Stimulated activated CD4-positive, alpha-beta T cell treated with anti-CD3 and anti-CD28 coated beads, Interleukin-15, amount 100 ng/mL, for 1 hour (primary cell): ENCODE measurements at places on chromosomes 3 and 15.
A peak's percentile ranks its signal among the peaks of the same experiment; 100 is the strongest.

DNA sequence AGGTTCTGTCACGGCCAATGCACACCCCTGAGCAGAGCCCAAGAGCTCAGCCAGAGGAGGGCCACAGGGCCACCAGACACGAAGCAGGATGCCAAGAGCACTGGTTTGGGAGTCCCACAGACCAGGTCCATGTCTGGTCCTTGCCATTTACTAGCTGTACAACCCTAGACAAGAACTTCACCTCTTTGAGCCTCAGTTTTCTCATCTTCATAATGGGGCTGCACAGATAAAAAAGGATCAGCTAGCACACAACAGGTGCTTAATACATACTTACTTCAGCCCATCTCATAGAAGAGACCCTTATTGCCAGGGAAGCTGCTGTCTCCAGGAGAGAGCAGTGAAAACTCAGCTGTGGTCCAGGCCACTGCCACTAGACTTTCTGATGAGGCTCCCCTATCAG is 152.0 kb downstream of the NUP210 start:
- DNase-seq, result no peak

- DNase-seq, result peak; percentile 57
These were observed 59.7 kb downstream of the RAP2B start for GRCh38 chr3:153221748-153222162.

DNA sequence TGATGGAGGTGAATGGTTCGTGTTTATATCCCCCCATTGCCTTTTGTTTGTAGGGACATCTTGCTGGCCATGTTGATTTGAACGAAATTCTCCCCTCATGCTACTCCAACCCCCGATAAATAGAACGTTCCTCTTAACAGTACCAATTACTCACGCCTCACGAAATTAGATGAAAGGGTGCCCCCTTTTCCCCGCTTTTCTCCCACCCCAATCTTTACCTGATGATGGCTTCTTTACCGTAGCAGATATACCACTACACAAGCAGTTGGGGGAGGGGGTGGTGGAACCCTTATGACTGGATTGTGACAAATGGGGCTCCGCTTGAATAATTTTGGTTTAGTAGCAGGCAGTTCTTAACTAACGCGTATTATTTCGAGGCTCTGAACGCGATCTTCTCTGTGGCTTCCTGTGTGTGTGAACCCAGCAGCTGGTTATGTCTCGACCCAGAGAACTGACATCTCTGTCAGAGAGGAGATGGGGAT is 1.1 kb downstream of the PIAS1 start:
- DNase-seq, result peak; percentile 16

DNA sequence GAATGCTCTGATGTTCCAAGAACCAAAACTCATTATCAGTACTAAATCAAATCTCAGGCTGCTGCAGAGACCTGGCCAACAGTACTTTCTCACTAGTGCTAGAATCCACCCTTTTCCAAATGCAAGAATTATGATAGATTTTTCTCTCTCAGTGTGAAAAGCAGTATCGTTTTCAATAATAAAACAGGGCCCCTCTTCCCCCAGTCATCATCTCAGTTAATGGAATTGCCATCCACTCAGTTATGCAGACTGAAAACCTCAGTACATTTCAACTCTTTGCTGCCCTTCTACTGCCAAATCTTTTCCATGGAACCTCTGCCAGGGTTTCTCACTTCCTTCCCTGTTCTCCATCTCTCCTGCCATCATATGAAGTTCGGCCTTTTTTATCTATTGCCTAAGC is 72.4 kb upstream of the FGF12 start:
- DNase-seq, result no peak

DNA sequence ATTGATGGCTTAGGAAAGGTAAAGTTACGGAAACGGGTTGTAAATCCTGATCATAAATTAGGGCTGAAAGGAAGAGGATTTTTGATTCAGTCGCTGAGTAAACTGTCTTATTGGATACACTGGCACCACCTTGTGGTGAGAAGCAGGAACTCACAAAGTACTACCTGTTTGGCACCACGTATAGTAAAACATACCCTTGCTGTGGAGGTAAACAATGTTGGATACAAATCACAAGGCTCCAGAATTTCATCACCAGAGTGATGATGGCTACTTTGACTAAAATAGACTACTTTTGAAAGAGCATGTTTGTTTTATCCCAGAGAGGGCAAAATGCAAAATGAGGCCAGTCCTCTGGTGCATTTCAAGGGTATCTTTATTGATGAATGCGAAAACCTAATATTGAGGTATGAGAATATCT is 216.9 kb downstream of the IGSF11 start:
- no peak for DNase-seq

DNA sequence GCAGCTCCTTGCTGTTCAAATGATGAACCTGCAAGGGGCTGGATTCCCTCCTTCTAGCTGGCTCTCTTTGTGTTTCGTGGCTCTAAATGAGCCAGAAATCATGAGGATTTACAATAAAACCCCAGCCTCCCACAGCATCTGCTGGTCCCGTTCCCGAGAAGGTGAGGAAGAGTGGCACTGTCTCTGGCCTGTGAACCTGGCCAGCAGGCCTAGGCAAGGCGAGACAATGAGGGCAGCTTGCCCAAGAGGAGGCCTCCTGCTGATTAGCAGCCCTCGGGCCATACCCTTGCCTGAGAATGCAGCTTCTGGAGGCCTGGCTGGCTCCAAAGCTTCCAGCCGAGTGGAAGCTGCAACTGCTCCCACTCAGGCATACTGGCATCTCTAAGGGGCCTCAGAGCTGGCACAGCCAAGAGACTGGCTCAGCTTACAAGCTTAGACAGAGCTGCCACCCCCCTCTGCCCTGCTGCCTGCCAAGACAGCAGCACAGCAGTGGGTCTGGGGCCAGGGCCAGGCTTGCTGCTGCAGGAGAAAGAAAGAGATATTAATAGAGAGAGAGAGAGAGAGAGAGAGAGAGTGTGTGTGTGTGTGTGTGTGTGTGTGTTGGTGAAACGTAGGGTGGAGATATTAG is 76.5 kb downstream of the HMG20A start:
- DNase-seq, result no peak

DNA sequence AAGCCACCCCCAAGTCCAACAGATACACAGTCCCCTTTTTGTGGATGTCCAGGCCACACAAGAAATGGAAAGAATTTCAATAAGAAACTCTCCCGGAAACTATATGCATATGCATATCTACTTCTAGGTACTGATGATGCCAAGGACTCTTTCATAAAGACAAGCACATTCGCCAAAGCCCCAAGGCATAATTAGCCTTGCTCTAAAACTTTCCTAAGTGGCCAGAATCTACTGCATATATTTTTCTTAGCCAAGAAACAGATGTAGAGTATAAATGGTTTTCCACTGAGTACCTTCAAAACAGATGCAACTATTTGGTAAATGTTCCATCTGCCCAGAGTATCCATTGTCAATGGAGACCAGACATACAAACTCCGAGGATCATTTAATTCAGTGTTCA is 73.9 kb downstream of the MAGI1 start:
- DNase-seq, result no peak

DNA sequence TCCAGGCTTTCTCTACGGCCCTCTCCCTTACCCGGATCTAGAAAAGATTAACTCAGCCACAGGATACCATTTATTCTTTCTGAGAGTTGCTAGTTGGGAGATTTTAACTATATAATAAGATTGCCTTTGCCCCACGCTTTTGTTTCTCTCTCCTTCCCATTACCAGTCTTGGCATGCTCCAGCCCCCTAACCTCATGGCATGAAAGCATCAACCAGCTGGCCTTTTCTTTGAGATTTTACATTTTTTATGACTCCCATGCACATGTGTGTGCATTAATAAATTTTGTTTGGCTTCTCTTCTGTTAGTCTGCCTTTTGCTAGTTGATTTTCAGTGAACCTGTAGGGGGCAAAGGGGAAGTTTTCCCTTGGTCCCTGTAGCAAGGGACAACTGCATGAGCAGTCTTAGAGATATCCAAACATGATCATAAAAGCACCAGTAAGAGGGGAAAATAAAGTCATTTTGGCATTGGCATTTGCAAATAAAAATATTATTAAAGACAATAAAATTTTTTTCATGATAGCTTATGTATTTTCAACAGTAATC is 73.6 kb downstream of the OXSM start:
- no peak for DNase-seq

DNA sequence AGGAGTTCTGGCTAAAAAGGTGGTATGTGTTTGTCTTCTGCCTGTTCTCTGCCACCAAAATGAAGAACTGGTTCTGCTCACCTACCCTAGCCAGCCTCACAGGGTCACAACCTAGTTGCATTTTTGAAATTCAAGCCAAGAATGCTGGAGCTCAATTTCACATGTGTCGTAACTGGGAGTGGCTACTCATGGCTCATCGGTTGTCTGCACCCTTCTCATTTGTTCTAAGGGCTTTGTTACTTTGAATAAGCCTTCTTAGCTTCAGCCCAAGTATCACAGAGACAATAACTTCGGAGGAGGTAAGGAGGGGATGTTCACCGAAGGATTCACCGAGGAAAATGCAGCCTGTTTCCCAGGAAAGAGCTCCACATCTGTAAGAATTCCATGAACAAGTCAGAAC is 134.3 kb upstream of the RARB start:
- no peak for DNase-seq

GRCh38 chr15:48001393-48002039 is 119.3 kb upstream of the SLC24A5 start:
- DNase-seq, result no peak

GRCh38 chr3:197950677-197951061 is 679 bp downstream of the RPL35A start:
- DNase-seq, result no peak

- DNase-seq, result no peak
These were observed 220.1 kb upstream of the RORA start for GRCh38 chr15:61449186-61449702.

- DNase-seq, result no peak
These were observed 41.9 kb downstream of the LIPC start for GRCh38 chr15:58473724-58474123.
